ENCODE measurements at places on chromosomes 4 and X.

DNA sequence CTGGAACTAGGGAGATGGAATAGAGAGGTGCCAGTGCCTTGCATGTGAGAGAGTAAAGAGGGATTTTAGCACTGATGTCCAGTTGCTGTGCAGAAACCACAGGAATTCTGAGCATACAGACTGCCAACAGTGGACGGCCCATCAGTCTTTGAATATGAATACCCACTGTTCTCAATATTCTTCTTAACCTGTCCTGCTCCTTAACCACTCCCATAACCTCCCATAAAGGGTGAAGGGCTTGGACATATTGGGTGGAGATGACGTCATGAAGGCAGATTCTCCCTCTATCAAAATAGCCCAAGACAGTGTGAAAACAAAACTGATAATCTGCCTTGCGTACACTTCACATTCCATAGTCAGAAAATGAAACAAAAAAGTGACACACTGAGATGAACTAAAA lies 1313.7 kb upstream of the PABPC4L start:
- DNase-seq, result no peak

- DNase-seq, result no peak
Observed at GRCh38 chr4:77201857-77202256, 44.9 kb downstream of the CCNG2 start.

DNA sequence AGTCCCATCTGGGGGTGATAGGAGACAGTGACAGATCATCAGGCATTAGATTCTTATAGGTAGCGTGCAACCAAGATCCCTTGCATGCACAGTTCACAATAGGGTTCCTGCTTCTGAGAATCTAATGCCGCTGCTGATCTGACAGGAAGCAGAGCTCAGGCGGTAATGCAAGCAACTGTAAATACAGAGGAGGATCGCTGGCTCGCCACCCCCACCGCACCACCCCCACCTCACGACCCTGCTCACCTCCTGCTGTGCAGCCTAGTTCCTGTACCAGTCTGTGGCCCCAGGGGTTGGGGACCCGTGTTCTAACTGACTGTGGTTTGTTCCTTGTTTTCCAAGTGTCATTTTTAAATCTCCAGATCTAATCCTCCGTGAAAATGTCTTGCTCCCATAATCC lies 89.0 kb upstream of the MAPK10 start:
- DNase-seq, result no peak

- no peak for DNase-seq
Observed at GRCh38 chr4:53916431-53916889, 147.9 kb downstream of the CHIC2 start.

DNA sequence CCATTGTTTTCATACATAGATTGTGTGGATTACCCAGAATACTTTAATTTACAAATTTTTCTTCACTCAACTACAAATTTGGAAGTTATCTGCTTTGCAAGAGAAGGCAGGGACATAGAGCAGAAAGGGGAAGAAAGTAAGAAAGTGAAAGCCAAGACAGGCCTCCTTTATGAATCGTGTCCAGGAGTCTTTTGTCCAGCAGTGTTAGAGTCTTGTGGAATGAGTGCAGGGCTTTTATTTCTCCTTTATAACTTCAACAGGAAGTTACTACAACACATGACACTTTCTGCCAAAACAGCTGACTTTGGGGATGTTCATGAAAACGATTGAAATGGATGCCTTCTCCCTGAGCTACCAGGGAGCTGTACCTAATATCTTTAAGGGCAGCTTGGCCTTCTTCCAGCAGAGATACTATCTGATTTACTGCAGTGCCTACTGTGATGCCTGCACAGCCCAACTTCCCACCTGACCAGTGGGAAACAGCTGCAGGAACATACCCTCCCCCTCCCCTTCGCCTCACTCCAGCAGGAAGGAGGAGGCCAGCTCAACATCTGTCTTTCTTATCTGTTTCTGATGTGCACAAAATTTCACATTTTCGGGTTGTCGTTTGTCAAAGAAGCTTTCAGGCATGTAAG lies 557.7 kb upstream of the SLIT2 start:
- no peak for DNase-seq

DNA sequence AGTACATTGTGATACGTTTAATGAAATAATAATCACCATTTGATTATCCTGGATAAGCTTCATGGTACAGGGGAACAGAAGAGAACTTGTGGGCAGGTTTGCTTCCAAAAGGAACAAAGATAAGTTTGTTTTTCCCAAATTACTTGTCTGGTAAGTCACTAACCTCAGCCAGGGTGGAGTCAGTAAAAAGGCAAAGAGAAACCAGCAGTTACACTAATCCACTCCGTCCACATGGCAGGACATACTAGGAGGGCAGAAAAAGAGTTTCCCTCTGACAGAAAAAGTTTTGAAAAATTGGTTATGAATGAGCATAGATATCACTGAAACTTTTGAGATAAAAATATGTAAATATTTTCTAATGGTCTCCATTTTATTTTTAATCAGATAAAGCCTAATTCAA lies 285.9 kb downstream of the IL15 start:
- DNase-seq, result no peak

DNA sequence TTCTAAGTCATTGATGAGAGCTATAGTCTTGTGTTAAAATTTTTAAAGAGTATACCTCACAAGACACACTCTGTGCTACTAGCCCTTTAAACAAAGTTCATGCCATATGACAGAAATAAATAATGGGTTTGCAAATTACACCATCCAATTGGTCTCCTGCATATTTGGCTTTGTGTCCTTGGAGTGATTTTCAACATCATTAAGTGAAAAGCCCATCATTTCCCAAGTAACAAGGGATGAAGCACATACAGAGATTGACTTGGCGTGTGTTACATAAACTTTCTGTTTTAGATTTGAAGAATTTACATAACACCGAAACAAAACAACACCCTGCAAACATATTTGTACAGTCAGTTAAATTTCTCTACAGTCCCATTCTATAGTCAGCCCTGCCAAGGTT lies 216.9 kb upstream of the NEIL3 start:
- DNase-seq, result no peak

GRCh38 chr4:153560908-153561307 lies 94.7 kb downstream of the TMEM131L start:
- no peak for DNase-seq

GRCh38 chr4:107619066-107619465 lies 101.0 kb downstream of the PAPSS1 start:
- no peak for DNase-seq

- DNase-seq, result no peak
Observed at GRCh38 chr4:65399084-65399483, 271.2 kb downstream of the EPHA5 start.

DNA sequence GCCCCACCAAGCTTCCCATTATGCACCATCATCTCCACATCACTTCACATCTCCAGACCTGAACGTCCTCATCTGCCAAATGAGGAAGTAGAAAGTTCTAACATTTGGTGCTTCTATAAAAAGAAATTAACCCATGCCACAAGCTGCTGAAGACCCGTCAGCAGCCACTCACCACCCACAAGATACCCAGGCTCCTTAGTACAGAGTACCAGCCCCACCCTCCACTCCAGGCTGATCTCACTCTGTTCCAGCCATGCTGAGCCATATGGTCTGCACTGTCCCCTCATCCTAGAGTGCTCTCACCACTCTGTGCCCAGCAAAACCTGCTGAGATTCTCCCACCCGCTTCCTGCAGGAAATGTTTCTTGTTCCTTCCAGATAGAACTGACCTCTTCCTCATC lies 240.8 kb upstream of the PPARGC1A start:
- DNase-seq, result no peak

GRCh38 chrX:20712811-20713210 lies 446.1 kb upstream of the RPS6KA3 start:
- no peak for DNase-seq
